ENCODE measurements at places on chromosomes 13 and 19.

- DNase-seq = no peak
These were observed 407 bp upstream of the ZNF440 start for GRCh38 chr19:11813703-11814028.

- DNase-seq = no peak
These were observed 4.9 kb downstream of the TMED1 start for GRCh38 chr19:10830931-10831779.

DNA sequence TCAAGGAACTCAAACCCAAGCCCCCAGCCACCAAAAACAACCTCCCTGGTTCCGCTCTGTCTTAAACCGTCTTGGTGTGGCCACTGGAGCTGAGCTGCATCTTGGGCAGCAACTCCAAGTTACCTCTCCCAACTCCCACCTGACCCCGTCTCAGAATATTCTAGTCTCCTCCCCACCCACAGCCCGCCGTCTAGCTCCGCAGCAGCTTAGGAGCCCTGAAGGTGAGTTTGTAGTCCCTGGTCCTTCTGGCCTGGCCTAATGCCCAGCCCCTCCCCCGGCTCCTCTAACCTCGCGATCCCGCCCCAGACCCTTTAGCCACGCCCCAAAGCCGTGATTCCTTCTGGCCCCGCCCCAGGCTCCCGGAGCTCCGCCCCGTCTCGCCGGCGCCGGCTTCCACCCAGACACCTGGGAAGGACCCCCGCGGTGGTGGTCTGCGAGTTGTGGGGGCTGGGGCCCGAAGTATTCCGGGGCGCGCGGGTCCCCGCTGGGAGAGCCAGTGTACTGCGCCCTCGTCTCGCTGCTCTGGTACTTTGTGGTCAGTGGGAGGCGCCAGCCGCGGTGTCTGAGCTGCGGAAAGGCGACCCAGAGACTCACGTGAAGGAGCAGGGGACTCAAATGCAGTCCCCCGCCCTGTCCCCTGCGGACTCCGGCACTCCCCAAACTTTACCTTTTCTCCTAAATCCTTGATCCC is 2.5 kb upstream of the LHB start:
- peak; percentile 50 for DNase-seq

DNA sequence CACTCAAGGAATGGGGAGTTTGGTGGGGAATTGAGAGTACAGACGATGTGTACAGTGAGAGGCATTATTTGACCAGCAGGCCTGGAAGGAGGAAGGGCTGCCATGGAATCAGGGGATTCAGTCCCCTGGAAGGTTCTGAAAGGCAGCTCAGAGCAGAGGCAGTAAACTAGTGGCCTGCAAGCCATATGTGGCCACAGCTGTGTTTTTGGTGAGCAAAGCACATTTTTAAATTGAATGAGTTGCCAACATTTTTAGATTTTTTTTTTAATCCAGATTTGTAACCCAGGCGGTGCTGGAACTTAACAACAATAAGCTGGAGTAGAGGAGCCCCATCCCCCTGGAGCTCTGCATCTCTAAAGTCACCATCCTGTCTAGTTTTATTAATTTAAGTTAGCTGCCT is 95.3 kb upstream of the IPO5 start:
- no peak for DNase-seq

GRCh38 chr13:109870274-109870673 is 83.9 kb upstream of the IRS2 start:
- no peak for DNase-seq

DNA sequence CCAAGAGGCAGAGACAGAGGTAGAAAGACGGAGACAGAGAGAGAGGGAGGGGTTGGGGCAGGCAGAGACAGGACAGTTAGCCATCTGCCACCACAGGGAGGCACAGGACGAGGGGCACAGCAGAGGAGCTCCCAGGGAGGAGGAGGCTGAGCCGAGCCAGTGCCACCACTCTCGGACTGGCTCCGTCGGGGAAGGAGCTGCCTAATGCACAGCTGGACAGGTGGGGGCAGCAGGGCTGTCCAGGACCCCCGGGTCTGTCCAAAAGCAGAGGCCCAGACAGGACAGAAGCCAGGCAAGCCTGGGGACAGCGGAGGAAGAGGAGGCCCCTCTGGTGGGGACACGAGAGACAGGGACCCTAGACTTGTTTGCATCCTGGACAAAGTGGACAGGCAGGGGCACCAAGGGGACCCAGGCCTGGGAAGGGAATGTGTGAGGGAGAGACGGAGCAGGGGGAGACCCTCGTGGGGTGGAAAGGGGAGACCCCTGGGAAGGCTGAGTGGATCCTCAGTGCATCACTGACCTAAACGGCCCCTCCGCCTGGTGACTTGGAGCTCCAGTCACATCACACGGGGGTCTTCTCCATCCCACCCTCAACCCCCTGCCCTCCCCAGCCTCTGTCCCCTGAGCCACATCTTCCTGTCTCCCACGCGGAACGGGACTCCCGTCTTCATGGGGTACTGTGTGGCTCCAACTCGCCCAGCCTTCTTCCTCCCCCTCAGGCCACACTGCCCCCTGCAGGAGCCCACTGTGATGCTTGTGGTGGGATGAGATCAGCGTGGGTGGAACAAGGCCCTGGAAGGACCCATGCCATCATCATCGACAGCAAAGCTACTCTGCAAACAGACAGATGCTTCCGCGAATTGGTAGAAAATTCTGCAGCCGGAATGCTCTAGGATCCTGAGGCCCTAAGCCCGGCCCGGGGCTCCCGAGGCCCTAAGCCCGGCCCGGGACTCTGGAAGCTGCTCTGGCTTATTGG is 915 bp downstream of the F10 start:
- no peak for DNase-seq

DNA sequence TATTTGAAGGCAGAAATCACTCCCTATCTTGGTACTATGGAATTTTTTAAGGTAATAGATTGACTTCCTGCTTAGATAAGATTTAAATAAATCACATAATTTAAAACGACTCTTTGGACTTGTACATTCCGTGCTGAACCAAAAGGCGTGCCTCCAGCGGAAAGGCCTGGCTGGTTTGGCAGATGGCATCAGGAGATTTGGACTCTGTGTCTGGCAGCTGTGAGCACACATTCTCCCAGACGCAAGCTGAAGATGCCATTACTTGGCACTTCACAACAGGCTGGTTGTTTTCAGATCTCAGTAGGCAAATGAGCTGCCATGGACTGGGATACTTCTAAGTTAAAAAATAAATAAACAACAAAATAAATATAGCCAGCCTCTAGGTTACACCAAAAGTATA is 104.5 kb upstream of the SLC15A1 start:
- DNase-seq = no peak

DNA sequence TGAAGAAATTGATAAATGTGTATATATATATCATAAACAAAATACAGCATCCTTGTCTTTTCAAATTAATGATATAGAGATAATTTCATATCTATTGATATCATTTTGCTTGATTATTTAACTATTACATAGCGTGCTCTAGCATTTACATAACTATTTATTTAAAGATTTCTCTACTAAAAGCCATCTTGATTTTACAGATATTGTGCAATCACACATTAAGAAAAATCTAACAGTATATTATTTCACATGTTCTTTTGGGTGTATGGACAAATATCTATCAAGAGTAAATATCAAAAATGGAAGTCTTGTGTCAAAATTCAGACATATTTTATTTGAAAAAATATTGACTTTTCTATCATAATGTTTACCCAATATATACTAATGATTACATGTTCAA is 966.8 kb downstream of the SLITRK5 start:
- DNase-seq = no peak

GRCh38 chr19:22545751-22546150 is 88.4 kb upstream of the ZNF492 start:
- DNase-seq = no peak

DNA sequence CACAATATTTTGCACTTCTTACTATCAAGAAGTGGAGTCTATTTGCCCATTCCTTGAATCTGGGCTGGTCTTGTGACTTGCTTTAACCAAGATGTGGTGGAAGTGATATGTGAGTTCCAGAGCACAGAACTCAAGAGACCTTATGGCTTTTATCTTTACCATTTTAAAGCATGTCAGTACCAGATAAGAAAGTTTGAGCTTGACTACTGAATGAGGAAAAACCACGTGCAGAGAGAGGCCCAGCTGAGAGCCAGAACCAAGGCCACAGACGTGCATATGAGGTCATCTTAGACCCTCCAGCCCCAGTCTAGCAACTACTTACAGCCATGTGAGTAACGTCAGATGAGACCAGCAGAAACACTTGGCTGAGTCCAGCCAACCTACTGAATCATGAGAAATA is 6.3 kb upstream of the CDK8 start:
- no peak for DNase-seq

DNA sequence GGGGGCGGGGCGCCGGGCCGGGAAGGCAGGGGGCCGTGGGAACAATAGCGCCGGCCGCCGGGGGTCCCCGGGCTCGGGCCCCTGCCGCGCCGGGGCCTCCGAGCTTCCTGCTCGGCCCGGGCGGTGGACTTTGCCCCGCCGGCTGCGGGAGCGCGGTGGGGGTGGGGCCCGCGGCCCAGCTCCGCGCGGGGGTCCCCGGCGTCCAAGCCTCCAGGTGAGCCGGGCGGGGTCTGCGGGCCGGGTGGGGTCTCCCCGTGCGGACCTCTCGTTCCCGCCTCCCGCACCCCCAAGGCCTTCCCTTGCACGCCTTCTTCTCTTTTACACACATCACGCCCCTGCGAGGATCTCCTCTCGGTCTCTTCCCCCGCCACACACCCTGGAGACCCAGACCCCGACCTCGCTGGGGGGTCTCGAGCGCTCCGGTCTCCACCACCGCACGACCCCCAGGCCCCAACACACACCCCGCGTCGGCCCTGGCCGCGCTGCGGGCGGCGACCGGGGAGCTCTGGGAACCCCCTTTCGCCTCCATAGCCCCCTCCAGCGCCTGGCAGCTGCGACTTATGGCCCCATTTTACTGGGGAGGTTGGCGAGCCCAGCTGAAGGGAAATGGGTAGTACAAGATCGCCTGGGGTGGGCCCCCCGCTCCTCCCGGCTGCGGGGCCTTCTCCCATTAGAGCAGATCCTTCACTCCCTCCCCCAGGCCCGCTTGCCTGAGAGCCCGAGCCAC is 711 bp downstream of the CAMSAP3 start:
- no peak for DNase-seq

- DNase-seq = no peak
These were observed 1651.9 kb upstream of the MIR17HG start for GRCh38 chr13:89695343-89696257.

DNA sequence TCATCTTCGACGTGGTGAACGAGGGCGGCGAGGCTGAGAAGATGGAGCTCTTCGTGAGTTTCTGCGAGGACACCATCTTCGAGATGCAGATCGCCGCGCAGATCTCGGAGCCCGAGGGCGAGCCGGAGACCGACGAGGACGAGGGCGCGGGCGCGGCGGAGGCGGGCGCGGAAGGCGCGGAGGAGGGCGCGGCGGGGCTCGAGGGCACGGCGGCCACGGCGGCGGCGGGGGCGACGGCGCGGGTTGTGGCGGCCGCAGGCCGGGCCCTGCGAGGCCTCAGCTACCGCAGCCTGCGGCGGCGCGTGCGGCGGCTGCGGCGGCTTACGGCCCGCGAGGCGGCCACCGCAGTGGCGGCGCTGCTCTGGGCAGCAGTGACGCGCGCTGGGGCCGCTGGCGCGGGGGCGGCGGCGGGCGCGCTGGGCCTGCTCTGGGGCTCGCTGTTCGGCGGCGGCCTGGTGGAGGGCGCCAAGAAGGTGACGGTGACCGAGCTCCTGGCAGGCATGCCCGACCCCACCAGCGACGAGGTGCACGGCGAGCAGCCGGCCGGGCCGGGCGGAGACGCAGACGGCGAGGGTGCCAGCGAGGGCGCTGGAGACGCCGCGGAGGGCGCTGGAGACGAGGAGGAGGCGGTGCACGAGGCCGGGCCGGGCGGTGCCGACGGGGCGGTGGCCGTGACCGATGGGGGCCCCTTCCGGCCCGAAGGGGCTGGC is 52.6 kb downstream of the MAP4K1 start:
- no peak for DNase-seq

- DNase-seq = no peak
These were observed 263.7 kb upstream of the PCDH9 start for GRCh38 chr13:67493835-67494234.

DNA sequence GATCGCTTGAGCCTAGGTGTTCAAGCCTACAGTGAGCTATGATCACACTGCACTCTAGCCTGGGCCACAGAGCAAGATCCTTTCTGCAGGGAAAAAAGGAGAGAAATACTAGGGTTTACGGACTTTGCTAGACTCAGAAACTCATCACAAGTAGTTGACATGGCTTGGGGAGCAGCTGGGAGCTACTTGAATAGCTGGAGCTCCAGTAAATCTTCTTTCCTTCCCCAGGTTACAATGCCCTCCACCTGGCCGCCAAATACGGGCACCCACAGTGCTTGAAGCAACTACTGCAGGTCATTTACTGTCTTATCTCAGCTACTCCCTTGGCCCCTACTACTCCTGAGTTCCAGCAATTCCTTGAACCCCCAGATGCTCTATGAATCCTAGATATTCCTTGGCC is 19.3 kb downstream of the ANKRD24 start:
- no peak for DNase-seq
